Cortex of kidney (tissue), 1 donor: ENCODE measurements at places on chromosomes 13 and 19.
A peak's percentile ranks its signal among the peaks of the same experiment; 100 is the strongest.

DNA sequence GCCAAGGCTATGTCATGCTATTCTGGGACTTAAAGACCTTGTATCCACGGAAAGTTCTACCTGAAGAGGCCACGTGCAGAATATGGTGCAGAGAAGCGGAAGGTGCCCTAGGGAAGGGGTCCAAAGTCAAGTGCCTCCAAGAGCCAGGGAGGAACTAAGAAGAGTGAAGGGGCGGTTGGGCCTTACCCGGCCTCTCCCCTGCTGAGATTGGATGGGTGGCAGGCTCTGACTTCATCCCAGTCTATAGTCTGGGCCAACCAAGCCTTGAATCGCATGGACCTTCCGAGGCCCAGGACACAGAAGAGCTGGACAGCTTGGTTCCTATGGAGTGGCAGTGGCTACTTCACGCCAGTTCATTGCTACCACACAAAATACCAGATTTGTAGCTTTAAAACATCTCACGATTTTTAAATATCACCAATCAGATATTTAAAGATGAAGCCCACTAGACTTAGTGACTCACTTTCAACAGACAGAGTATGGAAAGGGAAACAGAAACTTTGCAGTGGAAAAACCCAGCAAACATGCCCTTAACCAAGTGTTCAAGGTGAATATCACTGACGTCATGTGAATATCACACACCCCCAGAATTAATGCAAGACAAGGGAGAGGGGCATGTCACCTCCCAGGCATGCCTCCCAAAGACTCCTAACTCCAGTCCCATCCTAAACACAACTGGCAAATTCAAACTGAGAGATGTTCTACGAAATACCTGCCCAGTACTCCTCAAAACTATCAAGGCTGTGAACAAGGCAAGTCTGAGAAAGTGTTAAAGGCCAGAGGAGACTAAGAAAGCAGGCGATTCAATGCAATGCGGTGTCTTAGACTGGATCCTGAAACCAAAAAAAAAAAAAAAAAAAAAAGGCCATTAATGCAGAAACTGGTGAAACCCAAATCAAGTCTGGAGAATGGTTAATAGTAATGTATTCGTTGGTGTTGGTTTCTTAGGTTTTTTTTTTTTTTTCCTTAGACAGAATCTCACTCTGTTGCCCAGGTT is 10.2 kb downstream of the C19orf12 start:
- no peak for DNase-seq

DNA sequence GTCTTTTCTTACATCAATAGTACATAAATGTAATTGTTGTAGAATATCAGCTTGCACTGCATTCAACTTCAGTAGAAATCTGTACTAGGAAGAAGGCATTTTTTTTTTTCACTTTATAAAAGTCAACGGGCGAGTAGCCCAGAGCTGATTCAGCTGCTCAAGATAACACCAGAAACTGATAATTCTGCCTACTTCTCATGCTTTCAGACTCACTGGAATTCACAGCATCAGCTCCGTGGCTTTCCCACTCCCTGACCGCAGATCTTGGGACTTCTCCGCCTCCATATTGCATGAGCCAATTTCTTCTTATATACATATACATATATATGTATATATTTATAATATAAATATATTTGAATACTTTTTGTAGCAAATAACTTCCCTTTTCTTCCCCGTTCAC is 263.1 kb upstream of the RXFP2 start:
- DNase-seq = no peak

DNA sequence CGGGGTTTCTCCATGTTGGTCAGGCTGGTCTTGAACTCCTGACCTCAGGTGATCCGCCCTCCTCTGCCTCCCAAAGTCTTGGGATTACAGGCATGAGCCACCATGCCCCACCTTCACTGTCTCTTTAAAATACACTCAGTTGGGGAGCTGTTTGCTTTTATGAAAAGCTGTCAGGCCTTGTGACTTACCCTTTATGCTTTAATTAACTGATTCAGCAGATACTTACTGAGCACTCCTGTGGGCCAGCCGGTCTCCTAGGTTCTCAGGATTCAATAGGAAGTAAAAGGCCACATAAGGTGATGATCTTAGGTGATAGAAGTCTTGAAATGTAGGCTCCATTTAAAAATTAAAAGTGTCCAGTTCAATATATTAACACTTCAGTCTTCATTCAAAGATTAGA is 7.5 kb downstream of the UBAC2 start:
- DNase-seq = no peak

- DNase-seq = no peak
Measured at GRCh38 chr19:2426611-2427428, 566 bp downstream of the TIMM13 start.

DNA sequence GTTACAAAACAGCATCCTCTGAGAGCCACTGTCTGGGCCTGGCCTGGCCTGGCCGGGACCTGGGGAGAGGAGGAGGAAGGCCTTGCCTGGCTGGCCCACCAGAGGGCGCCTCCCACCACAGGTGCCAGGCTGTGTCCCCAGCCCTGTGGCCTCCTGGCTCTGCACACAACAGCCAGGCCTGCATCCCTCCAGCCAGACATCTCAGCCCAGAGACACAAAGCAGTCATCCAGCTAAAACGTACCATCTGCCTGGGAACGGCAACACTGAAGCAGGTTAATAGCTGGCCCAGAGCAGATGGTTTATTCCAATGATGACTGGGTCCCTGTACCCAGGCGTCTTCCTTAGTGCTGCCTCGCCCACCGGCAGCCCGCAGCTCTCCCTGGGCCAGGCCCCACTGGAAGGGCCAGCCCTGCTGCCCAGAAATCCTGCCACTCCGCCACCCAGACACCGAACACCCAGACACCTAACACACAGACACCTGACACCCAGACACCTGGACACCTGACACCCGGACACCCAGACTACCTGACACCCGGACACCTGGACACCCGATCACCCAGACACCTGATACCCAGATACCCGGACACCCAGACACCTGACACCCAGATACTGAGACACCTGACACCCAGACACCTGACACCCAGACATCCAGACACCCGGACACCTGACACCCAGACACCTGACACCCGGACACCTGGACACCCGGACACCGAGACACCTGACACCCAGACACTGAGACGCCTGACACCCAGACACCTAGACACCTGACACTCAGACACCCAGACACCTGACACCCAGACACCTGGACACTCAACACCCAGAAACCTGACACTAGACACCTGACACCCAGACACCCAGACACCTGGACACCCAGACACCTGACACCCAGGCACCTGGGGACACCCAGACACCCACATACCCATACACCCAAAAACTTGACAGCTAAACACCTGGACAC is 20.1 kb downstream of the C19orf12 start:
- no peak for DNase-seq

GRCh38 chr13:40406405-40407120 is 259.9 kb downstream of the FOXO1 start:
- DNase-seq = no peak

GRCh38 chr19:21023901-21024300 is 3.4 kb downstream of the ZNF430 start:
- DNase-seq = no peak

GRCh38 chr19:37725181-37725580 is 5.6 kb upstream of the ZNF607 start:
- no peak for DNase-seq

DNA sequence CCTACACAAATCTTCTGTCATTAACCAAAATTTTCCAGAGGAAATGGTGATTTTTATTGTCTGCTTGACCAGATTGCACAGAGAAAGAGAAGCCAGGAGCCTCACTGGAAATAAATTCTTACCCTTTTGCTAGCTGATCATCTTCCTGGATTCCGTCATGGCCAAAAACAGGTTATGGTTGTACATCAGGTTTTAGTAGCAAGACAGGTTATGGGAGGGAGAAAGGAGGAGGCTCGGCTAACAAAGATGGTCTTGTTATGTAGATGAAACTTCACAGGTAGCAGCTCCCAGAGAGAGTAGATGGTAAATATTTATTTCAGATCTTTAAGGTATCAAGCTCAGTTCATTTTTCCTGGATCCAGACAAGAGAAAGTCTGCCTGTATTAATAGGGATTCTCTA is 19.7 kb upstream of the CEACAM3 start:
- DNase-seq = no peak

- no peak for DNase-seq
Measured at GRCh38 chr13:36412736-36413135, 19.6 kb upstream of the CCNA1 start.

DNA sequence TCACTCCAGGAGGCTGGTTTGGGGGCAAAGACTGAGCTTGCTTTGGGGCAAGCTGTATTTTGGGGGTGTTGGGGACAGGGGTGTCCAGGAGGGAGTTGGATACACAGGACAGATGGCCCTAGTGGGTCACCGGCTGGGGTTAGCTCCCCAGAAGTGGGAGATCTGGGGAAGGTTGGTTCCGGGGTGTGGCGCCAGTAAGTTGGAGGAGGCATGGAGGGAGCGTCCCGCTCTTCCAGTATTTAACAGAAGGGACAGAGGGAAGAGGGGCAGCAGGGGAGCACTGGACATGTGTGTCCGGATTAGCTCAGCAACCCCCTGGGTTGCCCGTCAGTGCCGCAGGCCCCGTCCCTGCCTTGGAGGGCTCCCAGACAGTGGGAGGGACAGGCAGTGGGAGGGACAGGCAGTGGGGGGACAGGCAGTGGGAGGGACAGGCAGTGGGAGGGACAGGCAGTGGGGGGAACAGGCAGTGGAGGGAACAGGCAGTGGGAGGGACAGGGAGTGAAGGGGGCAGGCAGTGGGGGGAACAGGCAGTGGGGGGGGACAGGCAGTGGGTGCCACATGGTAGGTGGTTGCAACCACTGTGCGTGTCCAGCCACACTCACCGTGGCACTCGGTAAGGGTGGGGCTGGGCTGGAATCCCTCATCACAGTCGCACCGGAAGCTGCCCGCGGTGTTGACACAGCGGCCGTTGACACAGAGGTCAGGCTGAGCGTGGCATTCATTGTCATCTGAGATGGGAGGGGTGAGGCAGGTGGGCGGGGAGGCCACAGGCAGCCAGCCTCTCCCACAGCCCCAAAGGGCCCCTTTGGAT is 33.2 kb downstream of the CCL25 start:
- DNase-seq = no peak

DNA sequence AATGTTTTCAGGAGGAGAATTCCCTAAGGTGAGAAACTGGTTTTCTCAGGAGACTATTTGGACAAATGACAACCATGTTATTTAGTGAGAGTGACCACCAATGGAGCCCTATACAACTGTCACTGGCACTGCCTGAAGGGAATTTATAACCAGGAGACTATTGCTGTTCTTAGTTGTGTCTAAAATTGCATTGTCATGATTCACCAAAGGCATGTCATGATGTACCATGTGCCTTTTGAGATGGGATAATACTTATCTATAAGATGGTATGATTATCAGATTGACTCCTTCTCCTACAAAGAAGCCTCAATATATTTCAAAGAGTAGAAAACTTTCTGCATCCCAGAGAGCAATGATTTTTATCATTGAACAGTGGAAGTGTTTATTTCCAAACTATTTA is 739.4 kb upstream of the GPC6 start:
- DNase-seq = no peak

GRCh38 chr19:35506011-35506410 is 7.4 kb downstream of the DMKN start:
- DNase-seq = no peak

- peak; percentile 52 for DNase-seq
Measured at GRCh38 chr13:46552889-46553520, at the start of gene LRCH1. LRCH1 (plus strand) TSS chr13:46553170; CDS start chr13:46553397, 227 bp downstream.

DNA sequence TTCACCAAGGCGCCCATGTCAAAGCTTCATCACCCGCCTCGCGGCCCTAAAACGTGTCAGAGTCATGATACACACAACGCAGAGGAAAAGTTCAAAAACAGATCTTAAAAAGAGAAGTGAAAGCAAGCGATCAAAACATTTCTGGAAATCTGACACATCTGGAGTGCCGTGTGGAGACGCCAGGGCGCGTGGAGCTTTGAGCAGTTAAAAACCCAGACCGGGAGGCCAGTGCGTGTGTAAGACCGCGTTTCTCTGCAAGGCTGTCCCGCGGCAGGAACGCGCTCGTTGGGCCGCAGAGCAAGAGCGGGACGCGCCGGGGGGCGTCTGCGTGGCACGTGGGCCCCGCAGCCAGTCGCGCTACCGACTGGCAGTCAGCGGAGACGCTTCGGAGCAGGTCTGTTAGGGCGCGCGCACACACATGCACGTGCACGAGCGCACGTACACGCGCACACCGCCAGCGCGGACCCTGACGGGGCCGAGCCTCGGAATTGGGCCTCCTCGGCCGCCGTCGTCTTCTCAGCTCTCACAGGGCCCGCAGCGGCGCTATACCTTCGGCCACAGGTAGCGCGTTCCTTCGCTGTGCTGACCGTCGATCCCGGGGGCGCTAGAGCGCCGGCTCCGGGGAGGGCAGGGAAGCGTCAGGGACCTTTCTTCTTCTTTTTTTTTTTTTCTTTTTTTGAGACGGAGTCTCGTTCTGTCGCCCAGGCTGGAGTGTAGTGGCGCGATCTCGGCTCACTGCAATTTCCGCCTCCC is 35.8 kb downstream of the RNF6 start:
- peak; percentile 50 for DNase-seq

DNA sequence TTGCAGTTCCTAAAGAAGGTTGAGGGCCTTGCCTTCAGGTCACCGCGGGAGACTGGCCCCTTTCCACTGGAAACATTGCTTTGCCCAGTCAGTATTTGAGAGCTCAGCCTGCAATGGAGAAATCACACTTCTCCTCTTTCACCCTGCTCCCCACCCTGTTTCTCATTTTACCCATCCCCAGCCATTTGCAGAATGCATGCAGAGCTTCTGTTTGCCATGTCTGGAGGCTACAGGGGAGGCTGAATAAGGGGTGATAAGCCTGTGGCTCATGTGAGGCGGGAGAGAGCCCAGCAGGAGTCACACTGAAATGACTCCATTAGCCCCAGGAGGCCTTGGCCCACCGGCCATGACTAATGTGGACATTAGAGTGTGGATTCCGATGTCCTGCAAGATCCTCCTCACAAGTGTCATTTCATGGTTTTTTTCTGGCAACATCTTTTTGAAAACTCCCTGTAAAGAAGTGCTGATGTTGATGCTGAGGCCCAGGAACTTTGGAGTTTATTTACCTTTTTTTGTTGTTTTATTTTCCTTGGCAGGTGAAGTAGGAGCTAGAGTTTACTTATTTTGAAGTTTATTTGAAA is 6.3 kb downstream of the SPINT2 start:
- DNase-seq = no peak

- no peak for DNase-seq
Measured at GRCh38 chr13:18996627-18997051, 185.0 kb downstream of the TUBA3C start.

DNA sequence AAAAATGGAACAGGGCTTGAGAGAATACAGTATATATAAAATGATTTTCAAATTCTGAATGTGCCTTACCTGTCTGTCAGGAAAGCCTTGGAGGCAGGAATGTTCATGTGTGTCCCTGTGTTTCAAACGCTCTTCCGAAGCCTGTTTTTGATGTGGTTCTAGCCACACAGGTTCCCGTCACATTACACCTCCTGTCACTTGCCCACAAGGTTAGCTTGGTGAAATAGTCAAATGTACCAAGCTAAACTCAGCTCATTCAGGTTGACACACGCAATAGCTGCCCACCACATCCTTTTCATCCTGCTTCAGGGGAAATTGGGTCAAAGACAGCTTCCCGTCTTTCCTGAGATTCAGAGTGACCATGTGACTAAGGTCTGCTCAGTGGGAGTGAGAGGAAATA is 574.0 kb downstream of the EFNB2 start:
- no peak for DNase-seq

GRCh38 chr13:85709072-85709471 is 90.1 kb downstream of the SLITRK6 start:
- DNase-seq = no peak

GRCh38 chr19:3413796-3414327 is 47.5 kb downstream of the NFIC start:
- no peak for DNase-seq
